NT2/D1 (cell line): ENCODE measurements at places on chromosomes 1 and 21.

DNA sequence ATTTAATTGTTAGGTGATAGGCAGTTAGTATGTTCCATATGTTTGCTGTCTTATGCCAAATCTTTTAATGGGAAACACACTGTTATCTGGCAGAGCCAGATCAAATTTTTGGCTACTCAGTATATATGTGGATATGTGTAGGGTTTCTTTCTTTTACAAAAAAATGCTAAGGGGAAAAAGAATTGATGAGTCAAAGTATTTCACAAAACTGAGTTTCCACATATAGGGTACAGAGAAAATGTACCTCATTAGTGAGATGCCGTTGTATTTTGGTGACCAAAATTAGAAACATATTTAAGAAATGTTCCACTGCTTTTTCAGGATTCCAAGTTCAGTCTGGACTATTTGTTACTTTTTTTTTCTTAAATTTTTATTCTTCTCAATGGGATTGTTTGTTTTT lies 201.2 kb upstream of the PTGFR start:
- DNase-seq = no peak

DNA sequence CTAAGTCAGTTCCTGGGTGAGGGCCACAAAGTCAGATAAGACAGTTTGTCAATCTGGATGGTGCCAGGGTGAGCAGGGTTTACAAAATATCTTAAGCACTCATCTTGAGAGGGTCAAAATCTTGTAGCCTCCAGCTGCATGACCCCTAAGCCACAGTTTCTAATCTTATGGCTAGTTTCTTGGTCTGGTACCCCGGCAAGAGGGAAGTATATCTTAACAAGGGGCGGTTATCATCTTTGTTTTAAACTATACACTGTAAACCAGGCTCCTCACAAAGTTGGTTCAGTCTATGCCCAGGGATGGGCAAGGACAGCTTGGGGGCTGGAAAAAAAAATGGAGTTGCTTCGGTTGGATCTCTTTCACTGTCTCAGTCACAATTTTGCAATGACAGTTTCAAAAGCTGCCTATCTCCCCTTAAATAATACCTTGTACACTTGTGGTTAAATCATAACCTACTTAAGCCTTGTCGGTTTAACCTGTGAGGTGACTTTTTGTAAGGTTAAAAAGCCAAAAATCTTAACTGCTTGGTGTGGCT lies 7.8 kb upstream of the CD46 start:
- DNase-seq = no peak

DNA sequence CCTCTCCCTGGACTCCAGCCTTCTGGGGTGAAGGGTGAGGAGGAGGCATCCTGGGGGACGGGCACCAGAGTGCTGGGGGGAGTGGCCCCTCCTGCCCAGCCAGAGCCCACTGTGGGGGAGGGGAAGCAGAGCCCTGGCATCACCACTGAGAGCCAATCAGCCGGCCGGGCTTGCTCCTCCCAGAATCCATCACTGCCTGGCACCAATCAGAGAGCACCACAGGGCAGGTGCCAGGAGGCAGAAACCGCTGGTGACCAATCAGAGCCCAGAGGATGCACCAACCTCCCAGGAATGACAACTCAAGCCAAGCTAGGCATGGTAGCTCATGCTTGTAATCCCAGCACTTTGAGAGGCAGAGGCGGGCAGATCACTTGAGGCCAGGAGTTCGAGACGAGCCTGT lies 27.9 kb downstream of the CASZ1 start:
- no peak for DNase-seq

DNA sequence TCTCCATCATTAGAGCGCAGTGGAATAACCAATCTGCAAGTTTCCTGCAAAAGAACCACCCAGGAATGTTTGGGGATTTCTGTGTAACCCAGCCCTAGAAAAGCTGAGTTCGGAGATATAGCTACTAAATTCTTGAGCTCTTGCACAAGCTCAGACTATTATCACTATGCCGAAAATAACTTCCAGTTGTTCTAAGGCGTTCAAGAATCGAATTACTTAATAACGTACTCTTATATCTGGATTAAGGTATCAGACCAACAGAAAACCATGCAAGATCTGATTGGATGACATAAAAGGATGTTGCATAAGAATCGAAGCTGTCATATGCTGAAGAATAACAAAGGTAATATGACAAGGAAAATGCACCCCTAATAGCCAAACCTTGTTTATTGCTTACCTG lies 7.5 kb upstream of the LAMC2 start:
- DNase-seq = no peak

DNA sequence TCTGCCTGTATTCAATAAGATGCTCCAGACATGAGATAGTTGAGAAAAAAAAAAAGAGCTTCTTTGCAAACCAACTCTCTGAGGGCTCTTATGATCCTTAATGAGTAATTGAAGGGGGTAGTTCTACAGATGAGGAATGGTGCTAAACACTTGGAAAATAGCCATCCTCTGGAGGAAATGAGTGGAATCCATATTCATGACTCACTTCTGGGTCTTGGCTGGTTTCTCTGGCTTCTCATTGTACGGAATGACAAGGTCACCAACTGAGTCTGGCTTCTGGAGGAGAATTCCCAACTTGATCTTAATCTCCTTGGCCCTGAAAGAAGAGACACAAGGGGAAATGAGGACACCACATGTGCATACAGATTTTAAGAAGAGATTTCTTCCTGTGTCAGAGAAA lies 34.7 kb downstream of the RGS5 start:
- no peak for DNase-seq

DNA sequence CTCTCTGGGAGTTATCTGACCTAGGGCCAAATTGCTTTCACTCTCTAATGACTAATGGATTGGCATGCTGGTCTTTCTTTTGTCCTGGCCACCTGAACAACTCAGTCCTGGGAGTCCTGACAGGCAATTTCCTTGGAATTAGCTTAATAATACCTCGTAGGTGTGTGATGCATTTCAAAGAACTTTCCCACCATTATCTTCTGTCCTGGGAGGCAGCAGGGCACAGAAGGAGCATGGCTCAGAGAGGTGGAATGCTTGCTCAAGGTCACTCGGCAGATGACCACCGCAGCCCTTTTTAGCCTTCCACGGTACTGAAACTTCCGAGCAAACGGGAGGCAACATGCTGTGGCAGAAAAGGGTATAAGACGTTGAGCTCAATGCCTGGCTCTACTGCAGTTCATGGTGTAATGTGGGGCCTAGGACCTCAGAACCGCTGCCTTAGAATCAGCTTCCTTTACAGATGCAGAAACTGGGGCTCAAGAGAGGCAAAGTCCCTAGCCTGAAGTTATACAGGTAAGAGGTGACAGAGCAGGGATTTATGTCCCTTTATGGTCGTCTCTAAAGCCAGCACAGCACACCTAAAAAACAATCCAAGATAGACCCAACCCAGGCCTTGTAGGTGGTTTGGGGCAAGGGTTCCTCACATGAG lies 3.2 kb downstream of the ID3 start:
- peak; percentile 82 for DNase-seq

- DNase-seq = no peak
Measured at GRCh38 chr1:117339866-117340700, 27.2 kb upstream of the MAN1A2 start.

- no peak for DNase-seq
Measured at GRCh38 chr1:245074232-245074747, 80.5 kb upstream of the KIF26B start.

- no peak for DNase-seq
Measured at GRCh38 chr1:238264951-238265350, 374.2 kb upstream of the ZP4 start.

DNA sequence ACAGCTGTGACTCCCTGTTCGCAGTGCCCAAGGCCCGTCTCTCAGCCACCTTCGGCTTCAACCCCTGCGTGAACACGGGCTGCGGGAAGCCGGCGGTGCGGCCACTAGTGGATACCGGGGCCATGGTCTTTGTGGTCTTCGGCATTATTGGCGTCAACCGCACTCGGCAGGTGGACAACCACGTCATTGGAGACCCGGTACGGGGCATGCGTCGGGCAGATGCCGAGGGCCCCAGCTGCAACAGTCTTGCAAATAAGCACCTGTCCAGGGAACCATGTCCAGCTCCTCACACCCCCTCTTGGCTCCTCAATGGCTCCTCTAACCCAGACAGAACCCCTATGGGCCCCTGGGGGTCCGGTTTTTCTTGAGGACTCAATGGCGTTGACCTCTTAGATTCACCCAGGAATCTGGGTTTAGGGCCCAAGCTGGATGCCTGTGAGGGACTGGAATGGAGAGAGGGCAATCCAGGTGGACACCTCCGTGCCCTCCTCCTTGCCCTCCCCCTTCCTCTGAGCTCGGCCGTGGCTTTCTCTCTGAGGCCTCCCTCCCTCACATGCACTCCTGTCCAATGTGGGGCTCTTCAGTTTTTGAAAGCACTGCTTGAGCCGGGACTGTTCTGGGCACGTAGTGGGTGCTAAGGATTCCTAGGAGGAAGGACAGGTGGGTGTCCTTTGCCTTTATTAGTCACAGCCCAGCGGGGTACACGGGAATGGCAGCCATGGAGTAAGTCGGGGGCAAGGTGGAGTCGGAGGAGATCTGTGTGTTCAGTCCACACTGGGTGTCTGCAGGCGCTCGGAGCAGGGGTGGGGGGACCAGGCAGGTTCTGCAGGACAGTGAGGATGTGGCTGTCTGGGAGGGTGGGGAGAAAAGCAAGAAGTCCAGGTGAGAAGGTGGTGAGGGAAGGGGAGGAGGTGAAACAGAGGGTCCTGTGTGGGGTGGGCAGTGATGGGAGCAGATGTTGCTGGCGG lies 51.1 kb downstream of the DISP3 start:
- no peak for DNase-seq

DNA sequence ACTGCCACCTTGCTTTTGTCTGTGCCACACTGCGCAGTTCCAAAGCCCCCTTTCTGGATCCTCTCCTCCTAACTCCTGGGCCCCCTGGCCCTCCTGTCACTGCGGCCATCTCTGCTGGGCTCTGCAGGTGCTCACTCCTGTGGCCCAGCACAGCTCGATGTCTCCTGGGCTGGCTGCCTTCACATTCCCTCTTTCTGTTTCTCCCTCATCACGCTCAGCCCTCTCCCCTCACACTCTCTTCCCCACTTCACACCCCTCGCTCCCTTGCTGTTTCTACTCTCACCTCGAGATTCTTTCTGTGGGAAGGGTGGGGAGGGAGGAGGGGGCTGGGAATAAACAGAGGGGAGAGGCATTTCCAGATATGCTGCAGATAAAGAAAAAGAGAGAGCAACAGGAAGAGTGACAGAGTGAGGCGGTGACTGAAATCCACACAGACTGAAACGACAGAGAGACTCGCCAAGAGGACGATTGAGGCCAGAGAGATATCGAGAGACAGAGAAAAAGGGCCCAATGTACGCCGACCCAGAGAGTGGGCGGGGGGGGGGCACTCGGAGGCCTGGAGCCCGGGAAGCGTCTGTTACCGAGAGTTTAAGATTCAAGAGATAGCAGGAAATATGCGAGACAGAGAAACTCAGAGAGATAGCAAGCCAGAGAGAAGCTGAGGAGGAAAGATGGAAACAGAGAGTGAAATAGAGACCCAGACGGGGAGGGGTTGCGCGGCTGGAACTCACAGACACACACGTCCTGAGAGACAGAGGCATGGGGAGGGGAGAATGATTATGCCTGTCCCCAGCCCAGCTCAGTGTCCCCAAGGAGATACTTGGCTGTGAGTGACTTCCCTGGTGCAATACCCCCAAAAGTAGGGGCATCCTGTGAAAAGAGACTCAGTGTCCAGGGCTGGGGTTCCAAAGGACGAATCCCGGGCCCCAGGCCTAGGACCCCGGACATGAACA lies 666 bp downstream of the CSF3R start:
- no peak for DNase-seq

DNA sequence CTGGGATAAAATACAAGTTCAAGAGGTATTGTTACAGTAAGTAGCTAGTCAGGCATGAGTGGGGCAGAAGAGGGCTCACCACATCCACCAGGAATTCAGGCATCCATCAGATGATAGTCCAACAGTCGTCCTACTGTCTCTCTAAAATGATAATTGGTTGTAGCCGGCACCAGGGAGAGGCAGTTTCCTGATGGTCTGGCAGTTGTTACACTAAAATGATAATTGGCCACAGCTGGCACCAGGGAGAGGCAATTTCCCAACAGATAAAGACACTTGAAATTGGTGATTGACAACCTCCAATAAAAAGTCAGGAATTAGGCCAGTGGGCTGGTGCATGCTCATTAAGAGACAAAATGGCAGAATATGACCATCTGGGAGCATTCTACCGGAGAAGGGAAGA lies 545.8 kb downstream of the AMY1C start:
- DNase-seq = no peak

GRCh38 chr1:34867415-34867814 lies 7.9 kb upstream of the SMIM12 start:
- DNase-seq = no peak

GRCh38 chr1:51612447-51612961 lies 4.4 kb upstream of the OSBPL9 start:
- DNase-seq = no peak

- no peak for DNase-seq
Measured at GRCh38 chr1:177219554-177220458, 49.0 kb downstream of the BRINP2 start.

DNA sequence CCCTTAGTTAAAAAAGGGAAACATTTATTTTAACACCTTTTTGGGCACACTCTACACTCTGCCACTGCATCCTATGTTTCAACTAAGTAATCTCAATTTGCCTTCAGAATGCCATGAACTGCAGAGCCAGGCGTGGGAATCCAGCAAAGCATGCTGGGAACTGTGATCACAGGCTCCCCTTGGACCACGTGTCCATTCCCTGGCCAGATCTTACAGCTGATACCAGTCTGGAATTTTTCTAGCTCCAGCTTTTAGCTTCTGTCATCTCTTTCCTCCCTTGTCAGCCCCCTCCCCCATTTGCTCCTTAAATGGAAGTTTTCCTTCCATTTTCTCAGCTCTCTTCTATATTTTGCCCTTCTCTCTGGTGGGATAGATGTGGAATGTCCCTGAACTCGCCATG lies 29.4 kb downstream of the RCSD1 start:
- DNase-seq = no peak

DNA sequence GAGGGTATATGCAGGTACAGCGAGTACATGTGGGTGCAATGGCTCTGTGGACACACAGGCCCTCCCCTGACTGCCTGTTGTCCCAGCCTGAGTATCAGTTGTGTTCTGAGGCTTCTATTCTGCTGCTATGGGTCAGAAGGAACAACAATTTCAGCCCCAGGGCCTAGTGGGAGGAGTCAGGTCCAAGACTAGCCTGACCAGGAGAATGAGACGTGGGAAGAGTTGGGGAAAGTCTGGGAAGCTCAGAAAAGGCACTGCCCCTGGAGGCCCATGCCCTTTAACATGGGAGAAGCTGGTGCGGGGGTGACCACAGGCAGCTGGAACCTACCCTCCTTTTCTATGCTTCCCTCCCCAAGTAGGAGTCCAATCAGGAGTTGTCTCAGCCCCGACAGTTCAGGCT lies 7.7 kb downstream of the IGSF8 start:
- DNase-seq = no peak

- DNase-seq = no peak
Measured at GRCh38 chr1:20409971-20410370, 76.0 kb downstream of the CAMK2N1 start.
